ENCODE measurements at places on chromosomes 7 and 10.

DNA sequence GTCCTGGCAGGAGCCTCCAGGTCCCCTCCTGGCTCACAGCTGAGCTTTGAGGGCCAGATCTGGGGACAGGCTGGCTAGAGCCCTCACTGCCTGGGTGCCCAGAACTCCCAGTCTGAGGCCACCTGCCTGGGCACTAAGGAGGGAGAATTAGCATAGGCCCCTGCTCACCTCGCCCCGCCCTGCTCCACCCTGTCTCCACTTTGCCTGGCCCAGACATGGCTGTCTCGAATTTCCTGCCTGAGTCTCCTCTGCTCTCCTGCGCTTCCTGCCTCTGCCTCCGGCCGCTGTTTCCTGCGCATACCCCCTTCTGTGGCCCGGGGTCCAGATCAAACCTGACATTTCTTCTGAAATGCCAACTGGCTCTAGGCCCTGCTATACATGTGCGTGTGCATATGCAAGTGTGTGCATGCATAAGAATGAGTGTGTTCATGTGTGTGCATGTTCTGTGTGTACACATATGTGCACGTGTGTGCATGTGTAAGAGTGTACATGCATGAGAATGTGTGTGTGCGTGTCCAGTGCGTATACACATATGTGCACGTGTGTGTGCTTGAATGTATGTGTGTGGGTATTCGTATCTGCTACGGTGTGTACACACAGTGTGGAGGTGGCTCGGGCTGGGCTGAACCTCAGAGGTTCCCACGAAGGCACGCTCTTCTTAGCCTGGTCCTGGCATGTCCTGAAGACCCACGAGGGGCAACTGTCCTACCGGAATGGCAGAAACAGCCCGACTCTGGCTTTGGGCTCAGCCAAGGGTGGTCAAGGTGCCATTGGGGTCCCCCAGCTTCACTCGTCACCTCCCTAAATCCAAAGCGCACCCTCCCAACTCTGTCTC is 64.9 kb downstream of the MYL10 start:
- no peak for DNase-seq

DNA sequence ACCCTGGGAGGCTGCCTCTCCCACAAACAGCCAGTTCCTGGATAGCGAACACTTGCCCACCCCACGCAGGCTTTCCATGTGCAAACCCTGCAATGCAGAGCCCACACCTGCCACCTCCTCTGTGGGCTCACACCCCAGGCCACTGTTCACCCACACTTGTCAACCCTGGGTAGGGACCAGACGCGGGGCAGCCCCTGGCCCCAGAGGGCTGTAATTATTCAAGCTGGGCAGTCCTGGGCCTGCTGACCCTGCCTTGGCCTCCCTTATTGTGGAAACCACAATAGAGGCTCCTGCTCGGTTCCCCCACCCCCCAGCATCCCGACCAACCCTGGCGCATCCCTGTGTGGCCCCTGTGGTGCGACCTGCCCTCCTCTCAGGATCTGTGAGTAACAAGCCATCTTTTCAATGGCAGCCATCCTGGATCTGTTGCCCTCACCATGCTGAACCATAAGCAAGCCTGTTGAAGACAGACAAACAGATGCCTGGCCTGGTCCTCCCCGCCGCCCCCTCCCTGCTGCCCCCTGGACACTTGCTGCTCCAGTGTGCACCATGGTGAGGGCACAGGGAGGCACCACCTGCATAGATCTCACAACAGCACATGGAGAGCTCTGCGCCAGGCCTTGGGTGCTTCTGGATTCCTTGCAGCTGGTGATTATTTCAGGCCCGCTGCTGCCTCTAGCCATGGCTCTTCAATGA is 15.8 kb upstream of the UBE3C start:
- DNase-seq, result no peak

DNA sequence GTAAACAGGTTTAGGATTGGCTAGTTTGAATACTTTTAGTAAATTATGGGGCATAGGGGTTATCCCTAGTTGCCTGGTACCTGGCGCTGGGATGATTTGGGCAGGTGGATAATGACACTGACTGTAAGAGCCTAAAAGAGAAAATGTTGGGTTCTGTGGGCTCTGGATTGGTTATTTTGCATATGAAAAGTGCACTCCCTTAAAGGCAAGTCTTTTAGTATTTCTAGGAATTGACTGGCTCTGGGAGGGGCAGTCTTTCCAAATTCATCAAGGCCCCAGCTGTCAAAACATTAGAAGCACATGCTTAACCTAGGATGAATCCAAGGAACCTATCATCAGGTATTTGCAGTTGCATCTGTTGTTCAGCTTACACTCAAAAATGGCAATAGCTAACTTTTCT is 454.6 kb upstream of the SORCS1 start:
- no peak for DNase-seq

DNA sequence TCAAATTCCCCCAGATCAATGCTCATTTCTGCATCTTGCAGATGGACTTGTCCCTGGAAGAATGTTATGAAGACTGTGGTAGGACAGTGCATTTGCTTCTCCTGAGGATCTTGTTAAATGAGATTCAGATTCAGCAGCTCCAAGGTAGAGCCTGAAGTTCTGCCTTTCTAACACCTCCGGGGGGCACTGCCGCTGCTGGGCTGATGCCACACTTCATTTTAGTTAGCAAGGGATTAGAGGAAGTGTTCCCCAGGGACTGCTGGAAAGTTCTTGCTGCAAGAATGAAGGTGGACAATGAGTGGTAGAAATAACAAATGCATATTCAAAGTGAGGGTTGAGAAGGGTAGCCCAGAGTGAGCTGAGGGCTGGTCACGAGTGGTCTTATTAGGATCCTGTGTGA is 434.3 kb upstream of the AKR1E2 start:
- no peak for DNase-seq

DNA sequence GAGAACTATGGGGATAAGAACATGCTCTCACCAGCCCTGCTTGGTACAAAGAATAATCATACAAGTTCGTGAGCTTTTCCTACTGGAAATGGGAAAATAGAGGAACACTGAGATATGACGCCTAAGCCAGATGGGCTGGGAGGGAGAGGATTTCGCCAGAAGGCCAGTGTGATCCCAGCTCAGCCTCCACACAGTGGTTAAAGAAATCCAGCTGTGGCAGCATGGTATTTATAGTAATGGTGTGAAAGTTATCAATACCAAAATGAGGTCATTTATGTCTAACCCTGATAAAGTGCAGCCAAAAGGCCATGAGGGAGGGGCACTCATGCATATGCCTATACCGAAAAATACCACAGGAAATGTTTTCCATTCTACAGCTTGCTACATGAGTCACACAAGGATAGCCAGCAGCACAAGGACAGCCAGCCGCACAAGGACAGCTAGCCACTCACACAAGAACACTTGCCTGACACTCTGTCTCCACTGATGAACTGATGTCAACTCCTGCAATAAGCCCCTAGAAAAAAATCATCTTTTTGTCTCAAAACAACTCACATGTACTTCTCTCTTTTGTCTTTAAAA is 49.4 kb downstream of the FRMPD2 start:
- no peak for DNase-seq

GRCh38 chr10:121522831-121523230 is 75.4 kb downstream of the FGFR2 start:
- DNase-seq, result no peak

DNA sequence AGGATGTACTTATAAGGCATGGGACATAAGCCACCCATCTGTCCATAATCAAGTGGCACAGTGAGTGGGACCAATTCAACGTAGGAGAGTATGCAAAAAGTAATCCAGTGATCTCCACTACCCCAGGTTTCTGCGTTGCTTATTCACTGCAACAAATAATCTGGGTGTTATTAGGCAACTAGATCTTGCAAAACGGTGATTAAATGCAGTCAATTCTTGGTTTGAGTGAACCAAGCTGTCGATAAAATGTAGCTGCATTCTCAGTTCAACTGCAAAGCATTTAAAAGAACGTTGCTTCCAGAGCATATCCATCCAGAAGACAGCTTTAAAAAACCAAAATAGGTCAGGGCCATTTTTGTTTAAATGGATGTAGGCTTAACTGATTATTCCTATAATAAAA is 5.0 kb downstream of the LSMEM1 start:
- no peak for DNase-seq

Data from NK-92 treated with Interleukin-12 subunit alpha and Interleukin-12 subunit beta, amount 100 ng/mL, for 24 hours (cell line).